ENCODE measurements at places on chromosomes 4 and X.

DNA sequence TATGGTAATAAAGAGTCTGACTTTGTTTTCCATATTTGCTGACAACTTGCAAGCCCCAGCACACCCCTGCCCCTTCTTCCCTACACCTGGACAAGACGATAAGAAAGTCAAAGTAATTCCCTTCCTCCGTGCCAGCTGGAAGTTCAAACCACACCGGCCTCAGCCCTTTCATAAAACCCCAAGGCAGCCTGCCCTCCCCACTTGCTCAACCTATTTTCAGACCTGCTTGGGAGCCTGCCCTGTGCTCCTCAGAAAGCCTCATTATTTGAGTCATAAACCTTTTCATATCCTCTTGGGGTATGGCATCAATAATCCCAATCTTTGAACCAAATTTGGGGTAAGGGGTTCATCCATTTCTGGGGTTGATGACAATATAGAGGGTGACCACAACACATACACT lies 29.5 kb downstream of the NIPAL1 start:
- no peak for DNase-seq

DNA sequence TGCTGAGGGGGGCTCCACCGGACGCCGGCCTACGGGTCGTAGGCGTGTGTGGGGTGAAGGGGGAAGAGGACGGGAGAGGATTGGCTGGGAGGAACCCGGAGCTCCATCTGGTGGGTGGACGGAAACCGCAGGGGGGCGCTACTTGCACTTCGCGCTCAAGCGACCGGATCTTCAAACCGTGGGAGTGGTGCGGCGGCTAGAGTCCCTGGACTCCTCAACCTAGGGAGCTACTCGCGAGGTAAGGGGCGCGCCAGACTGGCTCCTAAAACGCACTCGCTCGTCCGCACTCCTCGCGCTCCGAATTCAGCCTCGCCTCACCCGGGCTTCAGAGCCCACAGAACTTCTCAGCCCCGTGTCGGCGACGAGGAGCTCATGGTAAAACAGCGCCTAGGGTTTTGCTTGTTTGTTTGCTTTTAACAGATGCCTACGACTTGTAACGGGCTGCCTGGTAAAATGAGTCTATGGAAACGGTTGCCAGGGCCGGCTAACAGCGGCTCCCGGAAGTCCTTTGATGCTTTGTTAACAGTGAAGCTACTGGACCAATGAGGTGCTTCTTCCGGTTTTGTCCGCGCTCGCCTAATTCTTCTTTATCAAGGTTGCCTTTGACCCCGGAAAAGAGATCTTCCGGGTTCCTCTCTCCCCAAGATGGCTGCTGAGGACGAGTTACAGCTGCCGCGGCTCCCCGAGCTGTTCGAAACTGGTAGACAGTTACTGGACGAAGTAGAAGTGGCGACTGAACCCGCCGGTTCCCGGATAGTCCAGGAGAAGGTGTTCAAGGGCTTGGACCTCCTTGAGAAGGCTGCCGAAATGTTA lies at the start of gene IGBP1:
TSS of gene IGBP1 (plus strand) at position 145 of the 813 bp plus-strand sequence. CDS start at position 646, 501 bp downstream.
- peak; percentile 81 for DNase-seq

- no peak for DNase-seq
Measured at GRCh38 chr4:123359449-123360315, 36.9 kb upstream of the SPRY1 start.

DNA sequence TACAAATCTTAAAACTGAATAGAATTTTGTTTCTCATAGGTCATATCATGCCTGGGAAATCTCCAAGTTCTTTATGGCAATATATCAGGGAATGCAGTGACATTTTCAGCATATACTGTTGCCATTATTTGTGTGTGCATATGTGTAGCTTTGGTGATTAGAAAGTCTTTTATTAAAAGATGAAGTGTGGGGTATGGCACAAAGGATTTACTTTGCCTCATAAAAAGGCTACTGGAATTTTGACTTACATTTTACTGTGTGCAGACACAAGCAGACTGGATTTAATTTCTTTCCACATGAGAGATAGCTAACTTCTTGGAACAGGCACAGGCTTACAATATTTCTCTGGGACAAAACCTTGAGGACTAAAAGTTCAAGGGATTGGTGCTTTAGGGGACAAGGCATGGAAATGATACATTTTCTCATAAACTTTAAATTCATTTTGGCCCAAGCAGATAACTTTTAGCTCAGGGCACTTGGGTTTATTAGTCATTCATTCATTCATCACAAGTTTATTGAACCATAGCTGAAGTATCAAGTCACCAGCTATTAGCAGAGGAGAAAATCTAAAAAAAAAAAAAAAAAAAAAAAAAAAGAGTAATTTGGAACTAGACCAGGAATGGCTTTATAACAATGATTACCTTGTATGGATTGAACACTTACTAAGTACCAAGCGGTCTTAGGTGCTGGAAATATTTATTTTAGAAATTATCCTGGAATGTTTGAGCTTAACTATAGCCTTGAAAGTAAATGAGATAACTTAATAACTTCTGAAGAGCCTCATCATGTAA lies 191.5 kb downstream of the SLIT2 start:
- DNase-seq, result no peak

All from activated CD4-positive, alpha-beta T cell treated with anti-CD3 and anti-CD28 coated beads, Interleukin-2, Interleukin-4, amounts not matched to agents 100 ng/mL and 50 ng/mL, durations not matched to agents 16 hours and 8 hours (primary cell).